ENCODE measurements at places on chromosomes 7 and 10.

- DNase-seq = no peak
Observed at GRCh38 chr7:130887182-130887956, 153.4 kb upstream of the KLF14 start.

- DNase-seq = peak; percentile 90
Observed at GRCh38 chr7:69598081-69598486, at the start of gene AUTS2. TSS of gene AUTS2 (plus strand) at chr7:69598475. CDS start at chr7:69599654, 1,179 bp downstream.

GRCh38 chr10:24360282-24361127, 151.6 kb downstream of the KIAA1217 start:
- no peak for DNase-seq

- DNase-seq = no peak
Observed at GRCh38 chr7:115476671-115477181, 553.8 kb downstream of the TFEC start.

GRCh38 chr10:123398180-123398591, 244.0 kb downstream of the BUB3 start:
- DNase-seq = no peak

DNA sequence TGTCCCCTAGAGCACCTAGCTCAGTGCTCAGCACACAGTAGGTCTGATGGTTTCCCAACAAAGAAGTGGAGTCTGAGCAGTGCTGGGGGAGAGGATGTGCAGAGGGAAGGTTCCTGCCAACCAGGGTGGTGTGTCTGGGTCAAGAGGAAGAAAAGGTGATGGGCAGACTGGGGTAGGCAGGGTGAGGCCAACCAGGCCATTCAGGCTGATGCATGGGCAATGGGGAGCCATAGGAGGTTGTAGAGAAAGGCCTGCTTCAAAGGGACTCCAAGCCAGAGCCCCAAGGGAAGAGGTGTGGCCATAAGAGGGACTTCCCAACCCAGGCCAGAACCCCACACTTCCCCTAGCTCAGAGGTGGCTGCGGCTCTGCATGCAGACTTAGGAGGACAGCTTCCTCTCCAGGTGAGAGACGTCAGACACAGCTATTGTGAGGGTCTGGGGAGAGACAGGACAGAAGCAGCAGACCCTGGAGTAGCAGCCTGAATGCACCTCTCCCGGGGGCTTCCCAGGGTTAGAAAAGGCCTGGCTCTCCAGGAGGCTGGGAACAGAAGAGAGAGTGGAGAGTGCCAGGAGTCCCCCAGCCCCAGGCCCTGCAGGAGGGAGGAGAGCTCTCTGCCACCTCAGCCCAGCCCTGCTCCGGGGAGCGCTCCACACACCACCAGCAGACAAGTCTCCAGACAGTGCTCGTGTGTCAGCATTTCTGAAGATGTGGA, 87.4 kb upstream of the ZMIZ1 start:
- no peak for DNase-seq

Measured in vagina (tissue), 2 donors.